ENCODE measurements at places on chromosomes 5 and 9.

GRCh38 chr5:17050236-17050635, 114.1 kb upstream of the MYO10 start:
- DNase-seq, result no peak

DNA sequence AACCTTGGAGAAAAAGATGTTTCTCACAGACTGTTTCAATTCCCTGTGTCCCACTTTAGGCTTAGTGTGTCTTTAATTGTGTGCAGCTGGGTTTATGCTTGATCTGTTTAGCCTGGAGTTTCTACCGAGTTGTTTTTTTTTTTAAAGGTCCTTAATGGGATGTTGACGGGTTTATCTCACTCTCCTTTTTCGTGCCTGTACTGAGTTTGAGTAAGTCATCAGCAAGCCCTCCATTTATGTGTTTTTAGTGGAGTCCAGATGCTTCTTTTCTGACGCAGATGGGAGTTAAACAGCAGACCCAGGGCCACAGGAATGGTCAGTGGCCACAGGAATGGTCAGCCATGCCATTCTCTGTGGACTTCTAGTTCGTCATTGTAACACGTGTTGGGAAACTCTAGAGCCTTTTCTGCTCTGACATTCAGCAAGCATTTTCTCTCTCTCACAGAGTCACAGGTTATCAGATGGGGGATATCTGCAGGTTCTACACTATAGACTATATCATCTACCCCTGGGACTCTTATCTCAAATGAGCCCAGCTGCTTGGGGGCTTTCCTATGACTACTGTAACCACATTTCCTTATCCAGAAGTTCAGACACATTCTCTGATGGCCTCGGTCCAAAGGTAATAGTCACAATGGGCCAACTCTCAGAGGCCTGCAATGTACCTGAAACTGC, 190.5 kb downstream of the TTLL11 start:
- no peak for DNase-seq

- peak; percentile 51 for DNase-seq
Observed at GRCh38 chr9:129006328-129007034, 21.6 kb downstream of the SH3GLB2 start.

- no peak for DNase-seq
Observed at GRCh38 chr5:1347571-1347970, 2.7 kb upstream of the CLPTM1L start.

- no peak for DNase-seq
Observed at GRCh38 chr5:59845730-59846129, 47.8 kb downstream of the PDE4D start.

DNA sequence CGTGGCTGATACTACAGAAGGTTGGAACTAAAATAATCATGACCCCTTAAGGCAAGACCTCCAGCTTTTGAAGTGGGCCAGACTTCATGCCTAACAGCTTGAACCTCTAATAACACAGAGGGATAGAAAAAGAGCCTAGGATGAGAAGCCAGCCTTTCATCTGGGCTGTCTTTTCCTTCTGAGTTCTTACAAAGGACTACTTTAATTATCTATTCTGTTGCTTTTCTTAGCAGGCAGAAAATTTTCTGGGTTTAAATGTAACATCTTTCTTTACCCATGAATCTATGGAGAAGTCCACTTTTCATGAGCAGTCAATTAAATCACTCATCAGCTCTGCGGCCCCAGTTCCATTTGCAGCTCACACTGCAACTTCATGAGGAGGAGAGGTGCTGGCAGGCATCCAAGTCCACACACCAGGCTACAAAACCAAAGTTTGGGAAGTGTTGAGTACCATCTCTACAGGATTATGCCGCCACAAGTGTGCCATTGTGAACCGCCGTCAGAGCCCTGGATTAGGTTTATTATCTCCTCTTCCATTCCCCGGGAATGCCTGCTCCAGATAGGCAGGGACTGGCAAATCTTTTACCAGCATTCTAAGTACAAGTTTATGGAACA, 192.0 kb downstream of the TLE4 start:
- no peak for DNase-seq

- DNase-seq, result no peak
Observed at GRCh38 chr9:29514336-29514735, 1941.1 kb upstream of the C9orf72 start.

DNA sequence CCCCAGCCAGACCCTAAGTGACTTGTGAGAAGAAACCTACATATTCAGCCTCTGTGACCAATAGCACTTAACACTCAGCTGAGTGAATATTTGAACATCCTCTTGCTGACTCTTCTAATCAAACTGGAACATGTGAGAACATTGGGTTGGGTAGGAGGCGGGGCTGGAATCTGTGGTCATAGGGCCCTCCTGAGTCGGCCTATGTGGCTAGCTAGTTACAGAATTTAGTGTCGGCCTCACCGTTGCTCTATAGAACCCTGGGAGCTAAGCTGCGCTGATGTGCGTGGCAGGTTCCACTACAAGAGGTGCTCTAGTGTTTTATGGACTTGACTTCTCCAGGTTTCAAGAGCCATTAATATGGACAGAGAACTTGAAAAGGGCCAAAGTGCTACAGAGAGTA, 138.8 kb downstream of the DROSHA start:
- no peak for DNase-seq

GRCh38 chr9:14057368-14058324, 256.3 kb downstream of the NFIB start:
- no peak for DNase-seq

DNA sequence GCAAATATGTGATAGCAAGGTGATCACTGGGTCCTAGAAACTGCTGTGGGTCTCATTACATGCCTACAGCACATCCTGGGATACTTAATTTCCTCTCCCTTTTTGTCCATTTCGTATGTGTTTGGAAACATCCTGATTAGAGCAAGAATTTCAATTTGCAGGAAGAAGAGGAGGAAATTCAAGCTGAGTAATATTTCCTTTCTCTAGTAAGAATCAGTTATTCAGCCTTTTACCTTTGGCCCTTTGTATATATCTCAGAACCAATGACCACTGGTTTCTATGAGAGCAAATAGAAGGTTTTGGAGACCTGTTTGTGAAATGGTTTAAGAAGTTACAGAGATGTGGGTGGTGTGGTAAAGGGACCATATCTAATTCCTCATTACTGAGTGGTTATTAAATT, 171.6 kb downstream of the RMI1 start:
- DNase-seq, result no peak

DNA sequence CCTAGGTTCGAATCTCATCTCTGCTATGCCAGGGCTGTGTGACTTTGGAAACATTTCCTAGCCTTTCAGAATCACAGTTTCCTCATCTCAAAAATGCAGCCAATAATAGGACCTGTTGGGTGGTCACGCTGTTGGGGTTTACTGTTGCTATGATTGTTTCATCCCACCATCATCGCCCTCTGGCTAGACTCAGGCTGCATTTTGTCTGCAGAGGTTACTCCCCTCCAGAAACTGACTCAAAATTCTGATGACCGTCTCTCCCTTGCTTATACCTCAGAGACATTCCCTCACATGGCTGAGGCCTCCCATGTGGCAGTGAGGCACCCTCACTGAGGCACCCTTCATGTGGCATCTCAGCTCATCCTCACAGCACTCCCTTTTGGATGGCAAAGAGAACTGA, 61.6 kb downstream of the COL27A1 start:
- DNase-seq, result no peak

DNA sequence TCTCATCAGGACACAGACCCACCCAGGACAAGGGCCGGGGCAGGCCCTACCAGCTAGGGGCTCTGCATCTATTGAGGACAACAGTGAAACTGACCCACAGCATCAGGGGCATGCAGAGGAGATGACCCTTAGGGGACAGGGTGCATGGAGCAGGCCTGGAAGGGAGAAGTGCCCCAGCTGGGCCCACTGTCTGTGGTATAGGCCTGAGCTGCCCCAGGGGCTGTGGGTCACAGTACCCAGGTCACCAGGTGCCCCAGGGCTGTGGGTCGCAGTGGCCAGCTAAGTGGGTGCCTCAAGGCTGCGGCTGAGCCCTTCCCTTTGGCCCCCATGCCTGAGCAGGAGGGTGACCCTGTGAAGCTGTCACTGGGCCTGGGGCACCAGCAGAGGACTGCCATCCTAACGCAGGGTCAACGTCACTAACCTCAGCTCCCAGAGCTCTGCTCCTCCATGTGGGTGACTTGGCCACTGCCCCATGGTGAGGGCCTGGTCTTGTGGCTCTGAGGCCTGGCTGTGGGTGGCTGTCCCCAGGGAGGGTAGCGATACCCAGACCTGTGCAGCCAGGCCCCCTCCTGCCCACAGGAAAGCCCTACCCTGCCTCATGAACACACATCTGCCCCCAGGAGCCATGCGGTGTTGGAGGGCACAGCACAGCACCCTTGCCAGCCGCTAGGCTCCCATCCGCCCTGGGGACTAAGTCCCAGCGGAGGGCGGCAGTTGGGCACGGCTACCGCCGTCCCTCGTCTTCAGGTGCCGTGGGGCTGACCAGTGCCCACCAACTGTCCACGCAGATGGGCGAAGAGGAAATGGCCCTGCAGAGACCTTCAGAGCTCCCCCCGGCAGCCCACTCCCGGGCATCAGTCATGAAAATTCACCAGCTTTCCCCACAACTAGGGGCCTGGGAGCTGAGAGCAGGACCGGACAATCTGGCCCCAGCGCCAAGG, 4.9 kb downstream of the EDF1 start:
- DNase-seq, result peak; percentile 12

- no peak for DNase-seq
Observed at GRCh38 chr5:92309336-92309991, 926.3 kb upstream of the ARRDC3 start.

DNA sequence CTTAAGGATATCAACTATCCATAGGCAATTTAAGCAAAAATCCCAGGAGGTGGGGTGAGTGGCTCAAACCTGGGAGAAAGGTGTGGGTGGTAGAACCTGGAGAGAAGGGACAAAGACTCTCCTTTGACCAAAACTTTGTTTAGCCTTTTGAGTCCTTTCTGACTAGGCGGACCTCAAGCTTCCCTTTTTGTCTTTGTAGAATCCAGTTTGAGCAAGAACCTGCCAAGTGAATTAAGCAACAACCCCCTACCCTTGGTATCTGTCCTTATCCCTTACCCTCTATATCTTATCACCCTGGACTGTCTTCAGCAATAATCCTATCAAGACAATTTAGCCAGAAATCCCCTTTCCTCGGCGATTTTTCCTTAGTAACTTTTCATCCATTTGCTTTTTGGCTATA, 53.5 kb upstream of the SLC28A3 start:
- DNase-seq, result no peak

- no peak for DNase-seq
Observed at GRCh38 chr5:108529381-108529780, 147.5 kb upstream of the FBXL17 start.

GRCh38 chr5:160521392-160521663, 99.7 kb downstream of the PTTG1 start:
- no peak for DNase-seq

DNA sequence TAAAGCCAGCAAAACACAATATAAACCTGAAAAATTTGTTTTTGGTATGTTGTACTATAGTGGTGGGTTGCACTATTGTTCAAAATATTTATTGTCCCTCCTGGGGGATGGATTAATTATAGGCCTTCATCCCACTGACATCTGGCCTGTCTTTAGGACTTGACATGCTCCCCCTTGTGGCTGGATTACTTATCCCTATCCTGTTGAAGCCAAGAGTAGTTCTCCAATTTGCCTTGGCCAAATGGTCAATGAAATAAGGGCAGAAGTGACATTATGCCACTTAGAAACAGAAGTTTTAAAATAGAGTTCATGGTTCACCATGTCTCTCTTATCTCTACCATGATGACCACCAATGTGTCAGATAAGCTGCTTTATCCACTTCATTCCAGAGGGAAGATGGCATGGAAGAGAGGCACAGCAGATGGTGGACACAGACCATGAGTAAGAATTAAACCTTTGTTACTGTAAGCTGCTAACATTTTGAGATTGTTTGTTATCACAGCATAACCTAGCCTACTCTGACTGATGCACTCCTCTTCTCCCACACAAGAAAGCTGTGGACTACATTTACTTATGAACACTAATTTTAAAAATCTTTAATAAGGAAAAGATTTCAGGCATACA, 29.2 kb upstream of the ARHGEF28 start:
- DNase-seq, result no peak

DNA sequence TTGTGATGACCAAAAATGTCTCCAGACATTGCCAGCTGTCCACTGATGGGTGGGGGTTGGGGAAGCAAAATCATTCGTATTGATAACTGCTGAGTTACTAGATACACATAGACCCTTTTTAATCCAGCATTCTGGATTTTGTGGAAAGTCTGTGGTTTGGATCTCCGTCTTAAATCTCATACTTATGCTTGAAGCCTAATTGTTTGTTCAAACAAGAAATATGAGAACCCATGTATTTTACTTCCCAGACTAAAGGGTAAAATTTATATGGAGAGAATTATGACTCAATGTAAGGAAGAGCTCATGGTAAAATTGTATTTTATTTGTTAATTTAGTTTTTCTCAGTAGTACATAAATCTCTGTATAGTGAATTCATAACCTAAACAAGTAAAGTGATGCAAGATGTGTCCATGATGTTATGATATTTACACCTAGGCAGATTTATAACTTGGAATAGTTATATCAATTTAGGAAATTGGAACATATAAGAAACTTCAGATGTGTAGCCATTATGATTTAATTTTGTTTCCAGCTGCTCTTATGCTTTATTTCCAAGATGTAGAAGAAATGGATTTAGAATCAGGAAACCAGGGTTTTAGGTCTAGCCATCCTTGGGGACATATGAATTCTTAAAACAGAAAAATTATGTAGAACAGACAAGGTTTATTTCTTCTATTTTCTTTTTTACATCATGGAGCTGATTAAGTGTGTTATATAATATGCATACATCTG, 4.5 kb upstream of the OGN start:
- DNase-seq, result no peak

GRCh38 chr9:100577776-100578448, at the start of gene CAVIN4:
CAVIN4 (plus strand) TSS chr9:100578079; CDS start chr9:100578144, 65 bp downstream.
- DNase-seq, result no peak

- no peak for DNase-seq
Observed at GRCh38 chr5:142117579-142118151, 9.1 kb downstream of the NDFIP1 start.

DNA sequence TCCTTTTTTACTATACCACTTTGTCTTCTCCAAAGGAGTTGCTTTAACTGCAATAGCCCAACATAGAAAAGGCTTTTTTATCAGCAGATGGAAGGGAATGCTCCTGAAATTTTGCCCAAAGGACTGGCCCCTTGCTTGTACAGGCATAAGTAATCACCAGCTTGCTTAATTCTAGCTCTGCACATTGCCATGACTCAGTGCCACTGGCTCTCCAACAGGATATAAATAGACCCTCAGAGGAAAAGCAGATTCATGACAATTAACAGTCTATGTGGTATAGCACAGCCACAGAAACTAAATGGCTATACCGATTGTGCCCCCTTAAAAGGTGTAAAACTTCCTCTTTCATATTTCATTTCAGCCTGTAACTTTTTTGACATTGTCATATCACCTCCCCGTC, 227.0 kb downstream of the ZNF608 start:
- DNase-seq, result no peak

- DNase-seq, result no peak
Observed at GRCh38 chr5:102591650-102592049, 92.8 kb upstream of the SLCO6A1 start.
